Ecto neural progenitor cell (in vitro differentiated cells): ENCODE measurements at places on chromosomes 5 and 9.

DNA sequence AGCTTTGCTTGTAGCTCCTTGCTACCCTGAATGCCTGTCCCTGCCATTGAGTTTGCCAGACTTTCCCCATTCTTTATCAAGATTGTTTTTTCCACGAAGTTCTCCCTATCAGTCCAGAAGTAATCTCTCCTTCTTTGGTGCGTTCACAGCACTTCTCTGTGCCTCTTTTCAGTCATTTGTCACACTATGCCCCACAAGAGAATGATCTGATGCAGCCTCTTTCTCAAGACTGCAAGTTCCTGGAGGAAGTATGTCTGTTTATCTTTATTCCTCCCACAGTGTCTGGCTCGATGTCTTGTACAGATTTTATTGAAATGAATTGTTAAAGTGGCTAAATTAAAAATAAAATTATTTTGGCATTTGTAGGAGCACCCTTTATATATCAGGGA, 99.3 kb downstream of the CCDC192 start:
- DNase-seq, result no peak

GRCh38 chr5:105751908-105752307, 1918.8 kb downstream of the EFNA5 start:
- DNase-seq, result no peak

GRCh38 chr5:129018837-129019236, 53.5 kb downstream of the SLC27A6 start:
- no peak for DNase-seq

DNA sequence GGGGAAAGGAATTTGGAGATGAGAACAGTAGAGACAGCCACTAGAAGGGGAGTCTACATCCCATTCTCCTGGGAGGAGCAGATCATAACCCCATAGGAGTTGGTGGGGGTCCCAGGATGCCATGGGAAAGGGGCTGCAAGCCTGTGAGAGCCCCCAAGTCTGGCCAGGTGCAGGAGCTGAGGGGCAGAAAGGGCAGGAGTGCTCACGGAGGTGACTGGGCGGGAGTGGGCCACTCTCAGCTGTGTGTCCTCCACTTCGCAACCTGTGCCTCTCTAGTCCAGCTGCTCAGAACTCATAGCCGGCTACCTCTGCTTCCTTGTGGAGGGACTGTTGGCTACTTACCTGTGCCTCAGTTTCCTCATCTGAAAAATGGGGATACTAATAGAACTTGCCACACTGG, 263.9 kb downstream of the FSTL4 start:
- no peak for DNase-seq

GRCh38 chr9:136409557-136410455, 608 bp downstream of the ENTR1 start:
- peak; percentile 62 for DNase-seq

DNA sequence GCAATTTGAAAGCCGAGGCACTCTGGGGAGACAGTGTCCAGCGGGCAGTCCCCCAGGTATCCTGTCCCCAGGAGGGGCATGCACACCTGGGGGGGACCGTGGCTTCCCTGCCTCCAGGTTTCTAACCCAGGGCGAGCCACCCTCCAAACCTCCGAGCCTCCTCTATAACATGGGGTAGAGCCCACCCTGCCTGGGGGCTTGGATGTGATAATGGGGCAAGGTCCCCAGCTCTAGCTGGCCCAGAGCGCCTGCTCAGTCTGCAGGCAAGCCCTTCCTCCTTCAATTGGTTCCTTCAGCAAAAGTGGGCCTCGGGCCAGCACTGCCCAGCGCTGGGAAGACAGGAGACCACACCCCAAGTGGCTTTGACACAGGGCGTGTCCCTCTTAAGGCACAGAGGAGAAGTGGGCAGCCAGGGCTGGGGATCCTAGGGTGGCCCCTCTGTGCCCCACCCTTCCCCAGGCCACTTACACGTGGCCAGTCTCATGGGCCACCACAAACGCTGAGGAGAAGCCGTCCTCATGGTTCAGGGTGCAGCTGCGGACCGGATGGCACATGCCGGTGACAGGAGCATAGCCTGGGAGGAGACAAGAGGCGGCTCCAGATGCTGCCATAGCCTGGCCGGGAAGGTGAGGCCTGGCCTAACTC, 94.3 kb downstream of the ZNF354C start:
- no peak for DNase-seq

DNA sequence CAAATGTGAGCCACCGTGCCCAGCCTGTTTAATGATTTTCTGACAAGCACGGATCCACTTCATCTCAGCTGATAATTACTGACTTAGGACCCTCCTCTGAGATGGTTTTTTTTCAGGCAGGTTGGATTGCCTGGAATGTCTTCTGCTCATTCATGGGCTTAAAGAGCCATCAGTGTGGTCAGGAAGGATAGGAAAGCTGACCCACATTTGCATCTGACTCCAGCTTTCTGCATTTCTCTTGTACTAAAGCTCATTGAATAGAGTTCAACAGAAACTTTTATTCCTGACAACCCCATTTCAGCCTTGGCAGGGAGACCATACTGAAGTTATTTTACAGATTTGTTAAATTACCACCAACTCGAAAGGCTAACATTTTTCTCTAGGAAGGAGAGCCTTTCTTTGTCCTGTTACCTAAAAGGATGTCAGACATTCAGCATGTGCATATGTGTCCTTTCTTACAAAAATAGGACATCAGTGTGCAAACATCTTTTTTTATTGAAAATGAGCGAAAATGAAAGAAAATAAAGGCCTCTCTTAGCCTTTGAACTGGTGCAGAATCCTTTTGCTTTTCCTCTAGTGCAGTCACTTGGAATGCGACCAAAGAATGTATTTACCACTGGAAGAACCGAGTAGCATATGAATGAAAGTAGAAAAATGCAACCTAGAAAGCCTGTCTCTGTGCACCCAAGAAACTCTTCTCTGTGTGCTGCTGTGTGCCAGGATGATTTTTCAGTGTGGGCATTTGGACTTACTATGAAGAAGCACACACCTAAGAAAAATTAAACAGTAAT, 26.6 kb downstream of the ADCY2 start:
- no peak for DNase-seq

GRCh38 chr5:88686726-88687125, 196.3 kb downstream of the MEF2C start:
- DNase-seq, result no peak

DNA sequence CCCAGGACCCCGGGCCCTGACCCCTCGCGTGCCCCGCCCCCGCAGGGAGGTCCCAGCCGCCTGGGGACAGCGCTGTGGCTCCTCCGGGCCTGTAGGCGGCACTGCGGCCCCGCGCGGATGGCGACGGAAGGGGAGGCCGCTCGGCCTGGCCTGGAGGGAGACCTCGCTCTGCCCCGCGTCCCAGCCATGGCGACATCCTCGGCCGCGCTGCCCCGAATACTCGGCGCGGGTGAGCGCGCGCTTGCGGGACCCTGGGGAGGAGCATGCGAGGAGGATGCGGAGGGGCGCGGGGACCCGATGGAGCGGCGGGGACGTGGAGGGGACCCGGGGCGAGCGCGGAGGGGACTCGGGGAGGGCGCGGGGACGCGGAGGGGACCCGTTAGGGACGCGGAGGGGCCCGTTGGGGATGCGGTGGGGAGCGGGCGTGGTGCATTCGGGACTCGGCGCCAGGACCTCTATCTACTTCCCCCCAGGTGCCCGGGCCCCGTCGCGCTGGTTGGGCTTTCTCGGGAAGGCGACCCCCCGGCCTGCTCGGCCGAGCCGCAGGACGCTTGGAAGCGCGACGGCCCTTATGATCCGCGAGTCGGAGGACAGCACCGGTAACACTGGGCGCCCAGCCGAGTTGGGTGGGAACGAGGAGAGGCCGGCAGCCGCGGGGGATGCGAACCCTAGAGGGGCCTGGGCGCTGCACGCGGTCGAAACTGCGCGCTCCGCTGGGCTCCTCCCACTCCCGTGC, at the start of gene MRPS2:
MRPS2 (plus strand) TSS at position 158 of the 736 bp plus-strand sequence; CDS start at position 187, 29 bp downstream.
- peak; percentile 96 for DNase-seq

GRCh38 chr9:117718085-117718484, 13.9 kb downstream of the TLR4 start:
- DNase-seq, result no peak

DNA sequence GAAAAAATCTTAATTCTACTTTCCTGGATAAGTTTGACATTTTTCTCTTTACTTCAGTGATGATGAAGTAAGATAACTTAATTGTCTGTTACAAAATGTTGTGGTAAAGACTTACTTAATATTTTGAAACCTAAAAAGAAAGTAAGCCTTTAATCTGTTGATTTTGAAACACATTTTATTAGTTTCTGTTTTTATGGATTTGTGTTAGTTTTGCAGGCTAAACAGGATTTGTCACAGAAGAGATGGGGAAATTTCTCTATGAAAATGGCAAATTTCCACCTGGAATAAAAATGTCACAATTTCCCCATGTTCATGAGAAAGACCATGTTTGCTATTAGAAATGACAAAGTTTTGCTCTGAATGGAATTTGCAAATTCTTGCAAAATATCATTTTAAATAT, 237.1 kb downstream of the RFX3 start:
- no peak for DNase-seq

- no peak for DNase-seq
Measured at GRCh38 chr9:91654527-91654926, 230.9 kb upstream of the NFIL3 start.

DNA sequence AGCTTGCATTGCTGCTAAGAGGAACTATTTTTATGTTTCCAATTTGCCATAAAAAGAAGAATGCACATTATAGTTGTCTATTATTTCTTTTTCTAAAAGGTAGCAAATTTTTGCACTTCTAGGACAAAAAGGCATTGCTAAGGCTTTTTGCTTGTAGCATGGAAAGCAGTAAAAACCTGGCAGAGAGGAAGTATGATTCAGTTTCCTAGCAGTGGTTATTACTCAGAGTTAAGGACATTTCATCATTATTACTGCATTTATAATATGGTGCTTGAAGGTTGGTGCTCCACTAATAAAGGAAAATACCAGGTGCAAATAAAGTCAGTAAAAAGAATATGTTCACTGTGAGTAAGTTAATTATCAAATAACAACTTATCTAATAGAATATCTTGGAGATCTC, 179.8 kb upstream of the PLPPR1 start:
- DNase-seq, result no peak

- no peak for DNase-seq
Measured at GRCh38 chr5:166032601-166033000, 2258.8 kb upstream of the WWC1 start.

DNA sequence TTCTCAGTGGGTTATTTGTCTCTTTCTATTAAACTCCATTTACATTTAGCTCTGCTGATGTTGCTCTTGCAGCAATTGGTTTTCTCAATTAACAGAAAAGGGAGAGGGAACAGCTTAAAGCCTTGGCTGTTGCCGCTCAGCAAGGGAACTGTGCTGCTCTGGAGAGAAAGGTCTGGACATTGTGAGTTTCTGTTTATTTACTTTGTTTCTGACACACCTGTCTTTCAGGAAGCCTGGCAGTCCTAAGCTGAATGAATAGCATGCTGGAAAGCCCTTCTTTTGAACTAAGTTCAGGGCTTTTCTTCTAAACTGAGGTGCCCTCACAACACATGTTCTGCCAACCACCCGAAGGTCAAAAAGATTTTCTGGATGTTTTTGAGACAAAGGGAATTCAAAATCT, 491.9 kb downstream of the PDE4D start:
- no peak for DNase-seq

DNA sequence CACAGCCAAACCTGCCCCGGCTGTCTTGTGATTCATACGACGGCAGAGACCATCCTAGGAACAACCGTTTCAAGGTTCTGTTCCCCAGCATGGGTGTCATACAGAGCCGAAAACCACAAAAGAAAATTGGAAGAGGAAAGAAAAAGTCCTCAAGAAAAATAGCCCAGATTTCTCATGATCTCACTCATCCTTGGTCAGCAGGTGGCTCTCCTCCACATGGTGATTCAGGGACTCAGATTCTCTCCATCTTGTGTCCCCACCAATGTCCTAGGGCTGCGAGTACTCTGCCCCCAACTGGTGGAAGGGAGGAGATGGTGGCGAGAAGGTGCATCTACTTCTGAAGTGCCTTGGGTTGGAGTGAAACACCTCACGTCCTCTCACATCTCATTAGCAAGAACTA, 25.6 kb downstream of the PDZD2 start:
- DNase-seq, result no peak

DNA sequence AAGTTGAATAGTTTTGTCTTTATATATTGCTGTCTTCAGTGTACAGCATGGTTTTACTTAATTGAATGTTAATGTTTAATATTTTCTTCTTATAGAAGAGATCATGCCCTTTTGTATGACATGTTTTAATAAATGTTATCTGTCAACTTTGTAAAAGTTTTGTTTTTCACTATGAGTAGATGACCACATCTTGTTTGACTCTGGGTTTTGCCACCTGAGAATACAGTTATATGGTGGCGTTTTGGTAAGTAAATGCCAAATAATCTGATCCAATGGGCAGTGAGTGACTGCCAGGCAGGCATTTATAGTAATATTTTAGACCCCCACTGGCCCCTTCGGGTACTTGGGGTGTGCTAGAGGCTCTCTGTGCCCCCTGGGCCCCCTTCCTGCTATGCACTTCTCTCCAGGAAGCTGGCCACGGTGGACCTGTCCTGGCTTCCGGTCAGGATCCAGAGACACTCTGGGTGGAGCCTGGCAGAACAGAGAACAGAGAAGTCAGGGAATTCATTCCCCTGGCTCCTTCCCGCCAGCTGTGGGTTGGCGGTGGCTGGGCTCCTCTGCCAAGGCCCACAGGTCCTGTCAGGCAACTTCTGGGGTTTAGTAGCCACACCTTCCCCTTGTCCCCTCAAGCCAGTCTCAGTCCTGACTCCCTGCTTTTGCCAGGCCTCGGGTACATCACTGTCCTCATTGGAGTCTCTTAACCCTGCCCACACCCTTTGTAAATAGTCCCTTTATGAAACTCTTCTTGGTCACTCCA, 22.2 kb upstream of the ZBTB34 start:
- no peak for DNase-seq

GRCh38 chr5:11777096-11777495, 127.2 kb downstream of the CTNND2 start:
- no peak for DNase-seq

DNA sequence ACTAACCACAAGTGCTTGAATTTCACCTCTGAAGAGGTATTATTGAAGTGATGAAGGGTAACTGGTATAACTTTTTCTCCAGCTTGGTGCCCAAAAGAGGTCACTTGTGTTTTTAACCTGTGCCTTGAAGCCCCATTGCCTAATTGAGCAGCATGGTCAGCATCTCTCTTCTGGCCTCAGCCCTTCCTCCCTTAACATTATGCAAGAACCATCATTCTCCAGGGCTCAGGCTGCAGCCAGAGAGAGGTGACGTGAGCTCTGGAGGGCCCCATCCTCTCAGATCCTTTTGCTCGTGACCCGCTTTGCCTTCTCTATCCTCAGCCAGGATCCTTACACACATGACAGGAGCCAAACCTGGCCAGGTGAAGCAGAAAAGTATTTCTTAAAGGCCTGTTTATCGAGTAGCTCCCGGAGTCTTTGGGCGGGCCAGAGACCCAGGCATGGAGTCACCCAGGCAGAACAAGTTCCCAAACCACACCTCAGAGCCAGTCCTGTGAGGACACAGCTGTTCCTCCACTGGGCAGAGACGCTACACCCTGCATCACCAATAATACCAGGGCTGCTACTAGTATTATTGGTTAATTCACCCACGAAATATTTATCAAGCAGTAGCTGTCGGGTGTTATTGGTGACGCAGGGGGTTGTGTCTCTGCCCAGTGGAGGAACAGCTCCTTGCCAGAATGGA, 29.6 kb upstream of the BOD1 start:
- DNase-seq, result no peak

- peak; percentile 74 for DNase-seq
Measured at GRCh38 chr9:105064248-105065097, 136.5 kb upstream of the ABCA1 start.
